Activated gamma-delta T cell treated with anti-CD3 and anti-CD28 coated beads, Interleukin-2, amount 50 U/mL, for 16 hours (primary cell): ENCODE measurements at places on chromosomes 16 and 17.
A peak's percentile ranks its signal among the peaks of the same experiment; 100 is the strongest.

DNA sequence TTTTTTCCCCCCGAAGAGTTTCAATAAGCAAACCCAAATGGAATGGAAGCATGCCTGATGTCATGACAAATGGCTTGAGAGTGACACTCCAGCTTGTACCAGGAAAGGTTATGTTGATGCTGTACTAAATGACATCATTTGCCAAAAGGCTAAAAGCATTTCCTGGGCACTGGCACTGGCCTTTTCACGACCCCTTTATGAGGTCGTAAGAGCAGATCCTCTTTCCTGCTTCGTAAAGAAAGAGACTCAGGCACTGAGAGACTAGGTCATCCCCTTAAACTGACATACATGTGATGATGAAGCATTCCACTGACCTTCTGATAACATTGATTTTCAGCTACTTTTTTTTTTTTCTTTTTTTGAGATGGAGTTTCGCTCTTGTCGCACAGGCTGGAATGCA lies 30.5 kb downstream of the CEP295NL start:
- DNase-seq = no peak

DNA sequence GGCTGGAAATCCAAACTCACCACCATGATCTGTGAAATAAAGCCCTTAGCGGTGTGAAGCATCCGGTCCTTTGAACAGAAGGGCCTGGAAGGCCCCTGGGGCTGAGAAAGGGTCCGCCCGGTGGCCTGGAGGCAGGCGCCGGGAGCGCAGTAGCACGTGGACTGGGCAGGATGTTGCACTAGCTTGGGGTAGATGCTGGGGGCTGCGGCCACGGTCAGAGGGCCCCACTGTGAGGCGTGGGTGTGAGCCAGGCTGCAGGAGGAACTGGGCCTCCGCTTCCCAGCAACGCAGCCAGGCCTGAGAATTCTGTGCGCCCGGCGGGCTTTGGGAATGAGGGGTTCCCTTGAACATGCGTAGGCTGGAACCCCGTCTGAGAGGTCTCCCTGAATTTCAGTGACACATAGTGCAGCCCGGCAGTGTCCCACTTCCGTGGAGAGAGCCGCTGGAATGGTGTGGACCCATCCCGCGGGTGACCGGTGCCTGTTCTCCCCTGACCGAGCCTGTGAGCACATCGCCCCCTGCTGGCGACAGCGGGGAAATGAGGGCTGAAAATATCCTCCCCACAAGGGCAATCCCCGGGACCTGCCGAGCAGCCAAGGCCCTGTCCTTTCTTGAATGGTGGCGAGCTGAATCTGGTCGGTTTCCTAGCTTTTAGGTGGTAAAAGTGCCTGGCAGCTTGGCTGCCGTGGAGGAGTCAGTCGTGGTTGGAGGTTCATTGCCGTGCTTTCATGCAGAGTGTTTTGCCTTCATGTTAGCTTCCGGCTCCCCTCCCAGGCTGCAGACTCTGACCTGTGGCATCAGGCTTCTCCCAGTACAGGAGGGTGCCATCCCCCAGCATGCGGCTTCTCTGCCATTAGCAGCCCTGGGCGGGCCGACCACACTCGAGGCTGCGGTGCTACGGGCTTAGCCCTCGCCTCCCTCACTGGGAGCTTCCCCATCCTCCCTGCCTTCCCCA lies 43.8 kb downstream of the DNAJA2 start:
- peak; percentile 27 for DNase-seq

DNA sequence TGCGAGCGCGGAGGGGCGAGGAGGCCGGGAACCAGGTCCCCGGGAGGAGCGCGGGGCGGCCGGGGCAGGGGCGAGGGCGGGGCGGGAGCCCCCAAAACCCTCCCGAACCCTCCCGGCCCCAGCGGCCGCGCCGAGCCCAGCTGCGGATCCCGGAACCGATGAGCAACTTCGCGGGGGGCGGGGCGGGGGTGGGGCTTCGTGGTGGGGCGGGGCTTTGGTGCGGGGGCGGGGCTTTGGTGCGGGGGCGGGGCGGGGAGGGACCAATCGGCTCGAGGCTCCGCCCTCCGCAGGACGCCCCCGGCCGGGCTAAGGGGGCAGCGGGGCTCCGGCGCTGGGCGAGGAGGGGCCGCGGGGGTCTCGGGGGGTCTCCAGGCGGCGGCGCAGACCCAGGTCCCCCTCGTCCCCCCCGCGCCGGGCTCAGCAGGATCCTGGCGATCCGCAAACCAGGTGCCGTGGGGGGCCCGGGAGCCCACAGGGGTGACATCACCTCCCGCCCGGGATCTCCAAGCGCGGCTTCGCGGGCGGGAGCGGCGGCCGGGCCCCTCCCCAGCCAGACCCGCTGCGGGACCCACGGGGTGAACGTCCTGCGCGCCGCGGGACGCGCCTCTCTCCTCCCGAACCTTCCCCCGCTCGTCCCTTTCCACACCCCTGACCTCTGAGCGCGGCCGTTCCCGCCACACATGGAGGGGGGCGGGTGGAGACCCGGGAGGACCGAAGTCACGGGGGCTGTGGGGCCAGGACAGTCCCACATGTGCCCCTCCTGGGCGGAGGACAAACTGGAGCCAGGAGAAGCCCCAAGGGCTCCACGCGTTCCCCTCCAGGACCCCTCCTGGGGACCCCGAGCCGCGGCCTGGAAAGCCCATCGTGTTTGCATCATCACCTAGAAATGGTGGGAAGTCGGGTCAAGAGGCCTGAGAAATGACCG lies at the start of gene ABR:
ABR (minus strand) TSS at position 164 of the 925 bp plus-strand sequence. CDS start 254 bp downstream, outside the sequence.
- DNase-seq = peak; percentile 44

- no peak for DNase-seq
Measured at GRCh38 chr17:7317161-7317803, 2.1 kb upstream of the GPS2 start.

DNA sequence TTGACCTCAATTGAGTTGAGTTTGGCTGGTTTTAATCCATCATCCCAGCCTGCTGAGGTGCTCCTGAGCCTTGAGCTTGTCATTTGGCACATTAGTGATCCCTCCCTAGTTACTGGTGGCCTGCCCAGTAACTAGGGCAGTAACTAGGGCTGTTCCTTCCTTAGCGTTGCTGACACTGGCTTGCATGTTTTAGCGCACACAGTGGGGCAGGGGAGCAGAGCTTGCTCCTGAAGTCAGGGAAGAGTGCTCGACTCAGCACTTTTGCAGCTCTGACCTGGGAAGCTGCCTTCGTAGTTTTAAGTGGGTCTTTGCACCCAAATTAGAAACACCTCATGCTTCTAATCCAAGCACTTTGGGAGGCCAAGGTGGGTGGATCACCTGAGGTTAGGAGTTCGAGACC lies 15.7 kb downstream of the CCDC42 start:
- no peak for DNase-seq

GRCh38 chr16:78461496-78462287 lies 362.2 kb downstream of the WWOX start:
- no peak for DNase-seq

GRCh38 chr17:74839990-74840852 lies 19.5 kb downstream of the GRIN2C start:
- no peak for DNase-seq

DNA sequence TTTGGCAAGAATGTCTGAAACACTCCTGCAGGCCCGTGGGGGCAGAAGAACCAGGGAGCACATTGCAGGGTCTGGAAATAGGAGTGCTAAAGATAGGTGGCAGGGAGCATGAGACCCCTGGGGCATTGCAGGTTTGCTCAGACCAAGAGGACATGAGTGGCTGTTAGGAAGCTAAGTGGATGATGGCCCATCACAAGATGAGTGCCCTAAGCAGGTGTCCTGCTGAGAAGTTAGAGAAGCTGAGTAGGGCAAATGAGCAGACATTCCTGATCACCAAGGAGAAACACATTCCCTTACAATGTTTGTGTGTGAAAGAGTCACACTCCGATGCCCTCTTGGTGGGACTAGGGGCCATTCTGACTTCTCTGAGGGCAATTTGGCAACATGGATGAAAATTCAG lies 9.9 kb downstream of the MLYCD start:
- no peak for DNase-seq

- DNase-seq = no peak
Measured at GRCh38 chr16:2422123-2422867, 7.0 kb upstream of the CCNF start.

DNA sequence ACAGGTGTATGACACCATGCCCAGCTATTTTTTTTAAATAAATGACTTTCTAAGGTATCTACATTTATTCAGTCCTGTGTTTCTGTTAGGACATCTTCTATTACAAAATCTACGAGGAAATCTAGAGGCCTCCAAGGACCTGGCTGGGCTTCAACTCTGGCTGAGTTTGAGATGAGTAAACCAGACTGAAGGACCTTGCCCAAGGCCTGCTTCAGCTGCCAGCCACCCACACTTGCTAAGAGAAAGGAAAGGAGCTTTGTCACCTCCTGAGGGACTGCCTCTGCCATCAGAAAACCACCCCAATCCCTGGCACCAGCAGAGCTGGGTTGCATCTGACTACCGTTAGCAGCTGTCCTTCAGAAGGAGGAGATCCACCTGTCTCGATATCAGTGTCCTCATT lies 1.3 kb upstream of the MYO1D start:
- no peak for DNase-seq

DNA sequence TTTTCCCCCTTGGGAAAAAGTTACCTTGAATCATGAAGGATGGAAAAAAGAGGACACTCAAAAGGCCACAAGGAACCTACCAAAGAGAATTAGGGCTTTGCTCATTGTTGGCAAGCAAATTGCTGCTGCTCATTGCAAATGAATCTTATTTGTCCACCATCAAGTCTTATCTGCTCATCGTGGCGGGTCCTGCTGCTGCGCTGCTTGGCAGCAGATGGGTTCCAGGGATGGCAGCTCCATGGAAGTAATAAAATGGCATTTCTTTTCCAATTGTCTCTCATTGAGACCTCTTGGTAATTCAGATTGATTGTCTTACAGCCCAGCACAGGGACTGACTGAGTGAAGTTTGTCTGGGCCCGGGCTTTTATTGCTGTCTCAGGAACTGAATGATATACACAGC lies 118.7 kb downstream of the MRM1 start:
- no peak for DNase-seq

GRCh38 chr16:3670711-3671110 lies 16.2 kb downstream of the DNASE1 start:
- DNase-seq = no peak

DNA sequence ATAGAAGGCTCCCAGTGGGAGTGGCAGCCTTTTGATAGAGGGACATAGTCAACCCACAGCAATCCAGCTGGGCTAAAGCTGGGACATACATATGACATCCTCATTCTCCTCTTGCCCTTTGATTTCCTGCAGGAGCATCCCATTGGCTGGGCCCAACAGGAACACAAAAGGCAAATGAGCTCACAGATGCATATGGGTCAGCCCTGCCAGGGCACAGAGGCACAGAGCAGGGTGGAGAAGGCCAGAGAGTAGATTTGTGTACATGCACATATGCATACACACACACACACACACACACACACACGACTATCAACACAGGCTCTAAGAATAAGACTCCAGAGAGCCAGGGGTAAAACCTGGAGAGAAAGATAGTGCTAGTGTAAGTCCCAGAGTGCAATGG lies 58.6 kb downstream of the MMD start:
- DNase-seq = no peak

DNA sequence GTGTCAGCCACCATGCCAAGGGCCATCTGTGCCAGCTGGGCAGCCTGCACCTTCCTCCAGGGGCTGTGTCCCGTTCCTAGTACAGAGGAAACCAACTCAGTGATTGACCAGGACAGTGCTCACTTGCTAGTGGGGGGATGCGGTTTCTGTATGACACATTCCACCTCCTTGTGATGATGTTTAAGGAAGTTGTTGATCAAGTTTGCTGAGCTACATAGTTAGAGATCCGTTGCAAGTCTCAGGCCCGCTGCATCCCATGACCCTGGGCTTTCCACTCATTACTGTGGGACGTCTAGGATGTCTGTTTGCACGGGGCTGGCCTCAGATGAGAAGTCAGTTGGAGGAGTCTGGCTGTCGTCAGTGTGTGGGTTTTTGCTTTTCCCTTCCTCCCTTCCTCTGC lies 33.6 kb downstream of the RNF213 start:
- DNase-seq = no peak

DNA sequence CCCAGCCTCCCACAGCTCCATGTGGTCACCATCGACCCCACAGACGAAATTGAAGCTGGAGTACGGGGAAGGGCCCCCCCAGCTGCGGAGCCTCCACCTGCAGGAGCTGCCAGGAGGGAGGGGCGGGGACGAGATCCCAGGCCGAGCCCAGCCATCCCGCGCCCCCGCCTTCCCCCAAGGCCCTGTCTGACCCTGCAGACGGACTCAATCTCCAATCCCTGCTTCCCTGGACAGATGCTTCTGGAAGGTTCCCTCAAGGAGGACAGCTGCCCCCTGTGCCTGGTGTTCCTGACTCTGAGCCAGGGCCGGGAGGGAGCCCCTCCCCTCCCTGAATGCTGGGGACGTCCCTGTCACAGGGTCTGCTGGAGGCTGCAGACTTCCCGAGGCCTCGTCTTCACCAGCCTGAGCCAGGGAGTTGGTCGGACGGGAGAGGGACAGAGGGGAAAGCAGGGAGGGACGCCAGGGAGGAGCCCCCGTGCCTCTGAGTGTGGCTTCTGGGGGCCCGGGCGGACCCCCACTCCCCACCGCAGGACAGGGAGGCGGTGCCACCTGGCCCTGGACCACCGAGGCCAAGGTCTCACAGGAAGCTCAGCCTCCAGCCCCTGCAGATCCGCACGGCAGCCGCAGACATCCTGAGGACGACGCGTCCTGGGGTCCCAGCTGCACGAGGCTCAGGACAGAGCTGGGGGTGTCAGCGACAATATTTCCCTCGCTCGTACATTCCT lies 21.3 kb upstream of the C1QTNF8 start:
- DNase-seq = no peak

- DNase-seq = no peak
Measured at GRCh38 chr17:80746262-80746935, 201.8 kb downstream of the RPTOR start.

DNA sequence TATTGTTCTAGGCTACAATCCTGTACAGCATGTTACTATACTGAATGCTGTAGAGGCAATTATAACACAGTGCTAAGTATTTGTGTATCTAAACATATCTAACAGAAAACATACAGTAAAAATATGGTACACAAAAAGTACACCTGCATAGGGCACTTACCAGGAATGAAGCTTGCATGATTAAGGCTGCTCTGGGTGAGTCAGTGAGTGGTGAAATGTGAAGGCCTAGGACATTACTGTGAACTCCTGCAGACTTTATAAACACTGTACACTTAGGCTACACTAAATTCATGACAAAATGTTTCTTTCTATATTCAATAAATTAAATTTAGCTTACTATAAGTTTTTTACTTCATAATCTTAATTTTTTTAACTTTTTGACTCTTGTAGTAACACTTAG lies 37.1 kb downstream of the AMFR start:
- no peak for DNase-seq
